Cortex of kidney (tissue), 1 donor: ENCODE measurements at places on chromosomes 11 and 22.

- no peak for DNase-seq
Measured at GRCh38 chr11:9143721-9144120, 52.3 kb upstream of the SCUBE2 start.

- DNase-seq, result no peak
Measured at GRCh38 chr11:64249563-64250414, 1.5 kb upstream of the PLCB3 start.

- no peak for DNase-seq
Measured at GRCh38 chr11:19499026-19499669, 213.5 kb upstream of the NAV2 start.

DNA sequence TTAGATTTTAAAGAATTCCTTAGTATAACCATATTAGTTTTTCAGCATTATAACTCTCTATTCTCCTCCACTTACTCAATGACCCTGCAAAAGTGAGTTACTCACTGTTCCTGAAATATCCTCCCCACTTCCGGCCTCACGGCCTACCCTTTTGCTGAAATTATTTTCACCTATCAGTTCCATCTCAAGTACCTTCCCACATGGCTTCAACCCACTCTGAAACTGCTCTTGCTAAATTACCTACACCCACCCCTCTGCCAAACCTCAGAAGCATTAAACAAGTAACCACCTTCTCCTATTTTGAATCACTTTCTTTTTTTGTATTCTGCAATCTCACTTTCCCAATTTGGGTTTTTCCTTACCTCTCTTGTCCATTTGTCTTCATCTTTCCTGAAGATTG lies 37.7 kb downstream of the OR5P2 start:
- DNase-seq, result no peak

- no peak for DNase-seq
Measured at GRCh38 chr22:28773461-28773867, 969 bp downstream of the CCDC117 start.

DNA sequence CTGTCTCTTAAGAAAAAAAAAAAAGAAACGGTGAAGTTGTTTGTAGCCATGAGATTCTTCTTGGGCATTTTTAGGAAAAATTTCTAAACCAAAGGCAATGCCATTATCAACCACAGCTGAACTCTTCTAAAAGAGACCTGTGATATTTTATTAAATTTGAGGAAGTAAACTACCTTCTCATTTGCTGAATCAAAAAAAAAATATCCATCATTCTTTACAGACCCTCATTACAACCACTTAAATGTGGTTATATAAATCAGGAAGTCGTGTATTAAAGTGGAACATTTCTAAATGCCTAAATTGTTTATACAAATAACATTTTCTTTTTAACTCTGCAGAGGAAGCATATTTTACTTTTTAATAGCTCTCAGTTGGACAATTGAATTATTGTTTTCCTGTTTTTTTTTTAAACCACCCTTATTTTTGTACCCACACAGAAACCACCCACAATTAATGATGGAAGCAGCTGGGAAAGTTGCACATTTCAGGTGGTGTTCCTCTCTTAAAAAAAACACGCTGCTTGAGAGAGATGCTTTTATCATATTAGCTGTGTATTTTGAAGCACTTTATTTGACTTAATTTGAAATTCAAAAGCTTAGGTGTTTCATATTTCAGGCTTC lies 91.2 kb downstream of the ARHGAP42 start:
- DNase-seq, result no peak

GRCh38 chr11:119484741-119485605 lies 62.0 kb upstream of the THY1 start:
- no peak for DNase-seq

DNA sequence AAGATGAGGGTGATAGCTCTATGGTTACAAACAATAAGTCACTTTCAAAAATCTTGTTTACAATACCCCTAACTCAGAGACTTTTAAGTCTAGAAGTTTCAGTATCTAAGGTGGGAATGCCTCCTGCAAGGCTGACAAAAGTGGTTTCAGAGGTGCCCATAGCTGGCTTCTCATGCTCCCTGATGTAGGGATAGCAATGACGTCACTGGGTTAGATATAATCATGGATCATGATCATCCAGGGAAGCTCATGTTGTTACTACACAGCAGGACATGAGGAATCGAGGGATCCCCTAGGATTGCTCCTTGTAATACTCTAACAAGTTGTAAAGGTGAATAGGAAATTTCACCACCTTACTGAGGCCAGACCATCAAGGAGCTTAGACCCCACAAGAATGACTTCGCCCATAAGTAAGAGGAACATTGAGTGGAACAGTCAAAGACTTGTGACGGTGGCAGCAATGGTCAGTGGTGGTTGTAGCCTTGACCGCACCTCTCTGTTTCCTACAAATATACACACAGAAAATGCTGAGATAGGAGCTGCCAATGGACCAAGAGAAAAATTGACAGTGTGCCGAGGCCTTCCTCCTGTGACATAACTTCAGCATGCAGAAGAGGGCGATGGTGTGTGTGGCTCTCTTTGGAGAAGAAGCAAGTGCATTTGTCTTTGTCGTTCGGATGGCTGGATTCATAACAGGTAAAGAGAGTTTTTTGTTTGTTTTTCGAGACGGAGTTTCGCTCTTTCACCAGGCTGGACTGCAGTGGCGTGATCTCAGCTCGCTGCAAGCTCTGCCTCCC lies 15.6 kb downstream of the APOL4 start:
- DNase-seq, result no peak

DNA sequence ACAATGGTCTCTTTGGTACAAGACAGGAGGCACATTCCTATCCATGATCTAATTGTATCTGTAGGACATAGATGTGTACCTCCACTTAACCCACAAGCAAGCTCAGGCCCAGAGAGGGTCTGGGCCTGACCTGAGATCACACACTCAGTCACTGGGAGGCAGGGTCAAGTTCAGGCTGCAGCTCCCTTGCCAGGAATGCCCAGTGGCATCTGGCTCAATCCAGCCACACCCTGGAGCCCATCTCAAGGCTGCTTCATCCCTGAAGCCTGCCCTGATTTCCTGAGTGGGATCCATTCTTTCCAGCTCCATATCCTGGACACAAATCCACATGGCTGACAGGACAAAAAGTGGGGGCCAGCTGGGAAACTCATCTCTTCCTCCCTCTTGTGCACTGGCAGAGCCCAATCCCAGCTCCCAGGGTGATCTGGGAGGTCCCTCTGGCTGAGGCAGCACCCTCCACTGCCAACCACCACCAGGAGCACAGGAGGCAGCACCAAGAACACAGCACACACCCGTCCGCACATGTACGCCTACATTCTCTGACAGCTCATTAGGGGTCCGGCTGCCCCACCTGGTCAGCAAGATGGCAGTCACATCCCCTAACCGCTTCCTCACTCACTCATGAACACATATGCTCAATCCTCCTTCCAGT lies 39.2 kb upstream of the KLHL35 start:
- DNase-seq, result no peak

DNA sequence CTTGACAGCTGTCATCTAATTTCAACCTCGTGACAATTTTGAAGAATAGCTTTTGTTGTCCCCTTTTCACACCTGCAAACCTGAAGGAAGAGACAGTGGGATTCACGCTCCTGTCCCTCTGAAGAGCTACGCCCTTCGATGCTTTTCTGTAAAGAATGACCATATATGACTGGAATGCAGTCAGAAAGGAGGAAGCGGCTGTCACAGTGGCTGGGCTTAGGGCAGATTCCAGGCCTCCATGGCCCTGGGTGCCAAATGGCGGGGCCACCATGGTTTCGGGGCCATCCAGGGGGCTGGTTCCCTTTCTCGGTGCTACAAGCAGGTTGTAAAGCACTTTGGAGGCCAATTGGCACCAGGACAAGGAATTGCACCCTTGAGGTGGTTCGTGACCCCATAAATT lies 22.2 kb upstream of the FGF19 start:
- no peak for DNase-seq

DNA sequence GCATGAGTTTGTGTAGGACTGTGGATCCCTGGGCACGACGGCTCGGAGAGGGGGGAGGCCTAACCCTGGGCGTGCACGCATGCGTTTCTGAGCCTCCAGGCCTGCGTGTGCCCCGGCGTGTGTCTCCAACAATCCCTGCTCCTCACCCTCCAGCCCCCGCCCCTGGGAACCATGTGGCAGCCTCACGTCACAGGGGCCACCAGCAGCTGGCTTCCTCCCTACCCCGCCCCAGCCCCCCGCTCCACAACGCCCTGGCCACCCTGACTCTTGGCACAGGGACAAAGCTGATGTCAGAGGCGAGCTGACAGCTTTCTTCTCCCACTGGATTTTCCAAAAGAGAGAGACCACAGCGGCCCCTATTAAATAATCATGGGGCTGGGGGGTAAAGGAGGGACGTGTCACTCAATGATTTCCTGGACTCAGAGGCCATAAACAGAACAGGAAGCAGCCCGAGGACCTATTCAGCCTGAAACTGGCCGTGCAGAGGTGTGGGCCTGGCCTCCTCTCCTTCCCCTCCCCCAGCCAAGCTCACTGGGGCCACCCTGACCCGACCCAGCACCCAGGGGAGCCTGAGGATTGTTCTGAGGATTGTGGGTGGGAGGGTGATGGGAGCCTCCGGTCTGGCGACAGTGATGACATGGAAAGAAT lies 6.8 kb upstream of the LIF start:
- DNase-seq, result no peak

DNA sequence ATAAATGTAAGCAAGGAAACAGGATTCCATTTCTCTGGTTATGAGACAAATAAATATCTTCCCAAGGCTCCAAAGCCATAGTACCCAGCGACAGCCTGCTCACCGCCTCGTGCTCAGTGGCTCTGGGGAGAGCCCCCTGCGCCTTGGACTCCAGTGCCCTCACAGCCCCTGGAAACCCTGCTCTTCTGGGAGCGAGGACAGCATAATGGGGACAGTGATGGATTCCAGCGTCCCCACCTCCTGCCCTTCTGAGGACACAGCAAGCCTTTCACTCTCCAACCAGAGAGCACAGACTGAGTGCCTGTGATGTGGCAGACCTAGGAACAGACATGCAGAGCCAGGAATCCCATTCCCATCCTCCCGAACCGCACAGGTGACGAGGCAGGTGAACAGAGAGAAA lies 660.8 kb downstream of the TBC1D22A start:
- DNase-seq, result no peak

DNA sequence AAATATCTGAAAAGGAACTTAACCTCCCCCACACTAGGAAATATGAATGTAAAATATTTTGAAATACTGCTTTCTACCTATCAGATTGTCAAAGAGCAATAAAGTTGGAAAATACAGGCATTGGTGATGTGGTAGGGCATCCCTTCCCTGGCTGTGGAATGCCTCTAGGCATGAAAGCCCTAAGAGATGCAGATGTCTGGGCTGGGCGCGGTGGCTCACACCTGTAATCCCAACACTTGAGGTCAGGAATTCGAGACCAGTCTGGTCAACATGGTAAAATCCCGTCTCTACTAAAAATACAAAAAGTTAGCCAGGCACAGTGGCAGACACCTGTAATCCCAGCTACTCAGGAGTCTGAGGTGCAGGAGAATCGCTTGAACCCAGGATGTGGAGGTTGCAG lies 22.0 kb downstream of the ARAP1 start:
- no peak for DNase-seq

- DNase-seq, result no peak
Measured at GRCh38 chr11:121790430-121790829, 325.6 kb downstream of the BLID start.

- no peak for DNase-seq
Measured at GRCh38 chr11:2511421-2512369, 66.9 kb downstream of the KCNQ1 start.

- DNase-seq, result no peak
Measured at GRCh38 chr22:44972363-44973083, 37.3 kb downstream of the PHF21B start.

DNA sequence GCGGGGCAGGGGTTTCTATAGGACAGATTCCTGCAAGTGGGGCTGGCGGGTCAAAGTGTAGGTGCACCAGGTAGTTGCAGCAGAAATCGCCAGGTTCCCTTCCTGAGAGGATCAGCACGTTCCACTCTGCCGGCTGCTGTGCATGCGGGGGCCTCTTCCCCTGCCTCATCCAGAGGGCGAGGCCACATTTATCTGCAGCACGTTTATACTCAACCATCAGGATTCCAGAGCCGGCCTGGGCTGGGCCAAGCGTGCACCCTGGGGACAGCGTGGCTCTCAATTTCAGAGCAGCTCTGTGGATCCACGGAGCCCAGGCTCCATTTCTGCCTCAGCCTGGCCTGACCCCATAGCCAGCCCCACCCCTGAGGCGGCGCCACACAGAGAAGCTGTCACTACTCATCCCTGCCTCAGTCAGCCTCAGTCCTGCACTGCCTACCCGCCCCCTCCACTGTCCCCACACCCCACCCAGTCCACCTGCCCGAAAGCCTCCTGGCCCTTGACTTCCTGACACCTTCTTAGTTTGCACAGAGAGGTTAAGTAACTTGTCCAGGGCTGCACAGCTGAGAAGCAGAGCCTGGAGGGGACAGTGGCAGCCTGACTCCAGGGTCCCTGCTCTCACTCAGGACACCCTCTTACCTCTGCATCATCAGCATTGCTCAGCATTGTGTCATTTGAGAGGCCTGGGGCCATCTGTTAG lies 45.9 kb upstream of the RTL6 start:
- no peak for DNase-seq

- no peak for DNase-seq
Measured at GRCh38 chr11:134126217-134126822, 57.4 kb downstream of the JAM3 start.

DNA sequence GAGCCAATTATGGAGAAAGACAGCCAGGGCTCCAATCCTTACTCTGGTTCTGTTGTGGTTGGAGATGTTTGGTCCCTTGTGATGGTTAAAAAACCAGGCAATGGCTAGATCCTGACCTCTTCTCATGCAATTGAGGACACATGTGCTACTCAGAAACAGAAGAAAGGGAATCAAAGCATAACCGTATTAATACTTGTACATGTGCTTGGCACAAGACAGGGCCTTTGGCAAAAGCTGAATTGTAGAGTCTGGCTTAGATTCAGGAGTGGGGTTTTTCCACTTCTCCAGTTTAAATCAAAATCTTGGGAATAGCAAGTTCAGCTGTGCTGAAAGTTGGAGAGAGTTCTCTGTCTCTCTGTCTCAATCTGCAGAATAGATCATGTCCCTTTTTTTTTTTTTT lies 80.1 kb upstream of the E2F8 start:
- no peak for DNase-seq

- no peak for DNase-seq
Measured at GRCh38 chr22:39129746-39130145, 22.7 kb downstream of the CBX7 start.
